ENCODE measurements at places on chromosomes 13 and 19. TPM values are rescaled to one million over a fixed set of nuclear protein-coding genes. Genes with fewer than 3 reads are reported as not detected.

DNA sequence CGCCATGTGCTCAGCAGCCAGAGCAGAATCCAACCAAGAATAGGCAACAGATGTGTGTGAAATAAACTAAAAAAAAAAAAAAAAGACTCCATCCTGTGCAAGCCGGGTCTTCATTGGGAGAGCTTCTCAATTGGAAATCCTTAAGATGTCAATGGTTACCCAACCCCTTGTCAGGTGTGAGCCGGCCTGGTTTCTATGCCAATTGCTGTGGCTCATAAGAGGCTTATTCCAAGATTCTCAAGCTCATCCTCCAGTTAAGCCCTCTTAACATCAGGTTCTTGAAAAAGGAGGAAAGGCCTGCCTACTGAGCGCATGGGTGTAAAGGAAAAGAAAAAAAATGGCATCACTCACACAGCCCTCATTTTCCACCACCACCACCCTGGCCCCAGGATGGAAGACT lies 1084.6 kb downstream of the UQCRFS1 start:
- DNase-seq: no peak

- DNase-seq: no peak
These were observed 10.5 kb downstream of the IZUMO2 start for GRCh38 chr19:50152578-50152977.

DNA sequence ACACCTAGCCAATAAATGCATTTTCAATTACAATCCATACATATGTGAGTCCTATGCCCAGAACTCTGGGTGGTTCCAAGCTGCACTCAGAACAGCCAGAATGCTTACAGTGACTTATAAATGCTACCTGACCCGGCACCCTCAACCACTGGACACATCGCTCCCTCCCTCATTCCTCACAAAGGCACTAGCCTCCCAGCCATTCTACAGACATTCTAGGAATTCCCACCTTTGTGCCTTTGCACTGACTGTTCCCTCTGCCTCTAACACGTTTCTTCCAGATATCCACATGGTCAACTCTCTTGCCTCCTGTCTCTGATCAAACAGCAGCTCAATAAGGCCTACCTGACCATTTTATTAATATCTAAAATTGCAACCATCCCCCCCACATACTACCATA lies 99.9 kb downstream of the LHFPL6 start:
- no peak for DNase-seq

DNA sequence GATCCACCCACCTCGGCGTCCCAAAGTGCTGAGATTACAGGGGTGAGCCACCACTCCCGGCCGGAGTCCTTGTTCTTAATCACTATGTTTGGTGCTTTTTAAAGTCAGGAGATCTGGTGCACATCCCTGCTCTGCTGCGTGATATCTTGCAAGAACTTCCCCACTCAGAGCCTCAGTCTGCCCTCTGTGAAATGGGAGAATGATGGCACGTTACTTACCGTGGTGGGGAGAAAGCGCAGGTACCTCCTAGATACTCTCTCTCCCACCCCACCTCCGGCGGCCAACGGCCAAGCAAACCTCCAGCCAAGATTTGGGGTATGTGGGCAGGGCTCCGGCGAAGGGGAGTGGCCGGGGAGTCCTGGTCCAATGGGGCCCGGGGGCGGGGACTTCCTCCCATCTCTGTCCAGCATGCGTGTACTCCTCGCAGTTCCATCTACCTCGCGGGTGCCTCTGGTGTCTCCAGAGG lies at the start of gene RYR1:
RYR1 (plus strand) TSS at position 424 of the 466 bp plus-strand sequence. CDS start 139 bp downstream, outside the sequence.
- DNase-seq: no peak

The ZNF570 gene
- polyA plus RNA-seq: 1.6 TPM
